ENCODE measurements at places on chromosomes 1 and 21.

DNA sequence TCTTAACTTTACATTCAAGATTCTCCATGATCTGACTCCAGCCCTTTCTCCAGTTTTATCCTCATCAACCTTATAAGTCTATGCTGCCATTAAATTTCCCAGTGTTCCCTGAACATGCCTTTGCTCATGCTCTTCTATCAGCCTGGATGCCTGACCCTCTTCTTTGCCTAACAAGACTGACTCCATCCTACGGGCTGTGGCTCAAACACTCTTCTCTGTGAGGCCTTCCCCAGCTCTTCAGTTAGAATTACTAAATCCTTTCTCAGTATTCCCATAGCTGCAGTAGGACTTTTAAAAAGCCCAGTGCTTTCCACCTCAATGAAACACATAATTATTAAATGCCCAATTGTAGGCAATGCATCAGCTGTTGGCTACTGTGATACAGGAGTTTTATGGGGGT, 76.5 kb upstream of the GNG12 start:
- DNase-seq = no peak

DNA sequence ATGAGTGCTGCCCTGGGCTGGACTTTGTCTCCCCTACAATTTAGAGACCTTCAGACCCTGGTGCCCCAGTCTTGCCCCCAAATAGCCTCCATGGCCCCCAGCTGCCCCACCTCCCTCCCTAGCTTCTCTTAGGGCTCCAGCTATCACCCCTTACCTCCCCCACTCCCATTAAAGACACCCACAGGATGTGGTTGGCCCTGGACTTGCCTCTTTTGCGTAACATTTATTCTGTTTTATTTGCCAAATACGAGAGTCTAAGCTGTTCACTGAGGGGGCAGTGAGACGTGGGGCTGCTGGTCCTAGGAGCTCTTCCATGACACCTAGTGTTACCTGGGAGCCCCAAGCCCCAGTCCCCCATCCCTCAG, 4.5 kb downstream of the ZC3H12A start:
- DNase-seq = no peak

GRCh38 chr21:29647353-29647781, 292.4 kb downstream of the GRIK1 start:
- DNase-seq = no peak

DNA sequence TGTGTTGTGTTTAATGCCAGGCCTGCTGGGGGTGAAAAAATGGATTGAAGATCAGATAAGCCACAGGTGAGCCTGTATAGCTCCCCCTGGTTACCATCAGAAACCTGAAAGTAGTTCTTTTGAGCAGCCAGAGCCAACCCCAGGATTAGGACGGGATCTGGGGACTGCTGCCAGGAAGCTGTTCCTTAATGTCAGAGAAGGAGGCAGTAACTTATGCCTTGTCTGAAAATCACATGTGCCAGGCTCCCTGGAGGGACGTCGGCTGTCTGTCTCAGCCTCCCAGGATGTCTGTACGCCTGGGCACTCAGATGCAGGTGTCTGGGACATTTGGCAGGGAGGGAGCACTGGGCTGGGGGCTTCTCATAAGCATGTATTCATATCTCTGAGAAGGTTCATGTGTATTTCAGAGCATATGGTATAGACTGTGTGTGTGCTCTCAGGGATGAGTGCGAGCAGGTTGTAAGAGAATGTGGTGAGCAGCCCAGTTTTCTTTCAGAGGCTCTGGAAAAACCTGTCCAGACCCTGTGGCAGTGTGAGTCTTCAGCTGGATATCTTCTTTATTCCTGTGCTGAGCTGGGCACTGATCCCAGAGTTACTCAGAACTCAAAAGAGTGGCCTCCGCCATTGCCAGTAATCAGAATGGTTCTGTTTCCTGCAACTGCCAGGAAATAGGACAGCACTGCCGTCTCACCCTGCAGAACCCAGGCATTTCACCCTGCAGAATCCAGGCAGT, 2.8 kb downstream of the FAM43B start:
- DNase-seq = no peak

DNA sequence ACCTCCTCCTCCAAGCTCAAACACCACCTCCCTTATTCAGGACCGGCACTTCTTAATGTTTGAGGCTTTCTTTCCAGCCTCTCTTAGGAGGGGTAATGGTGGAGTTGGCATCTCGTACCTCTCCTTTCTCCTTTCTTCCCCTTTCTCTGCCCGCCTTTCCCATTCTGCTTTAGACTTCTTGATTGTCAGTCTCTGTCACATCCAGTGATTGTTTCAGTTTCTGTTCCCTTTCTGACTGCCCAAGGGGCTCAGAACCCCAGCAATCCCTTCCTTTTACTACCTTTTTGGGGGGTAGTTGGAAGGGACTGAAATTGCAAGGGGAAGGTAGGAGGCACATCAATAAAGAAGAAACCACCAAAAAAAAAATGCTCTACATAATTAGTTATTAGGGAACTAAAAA, 5.6 kb downstream of the ELK4 start:
- DNase-seq = no peak

- DNase-seq = no peak
Observed at GRCh38 chr1:2255420-2256369, 27.6 kb downstream of the SKI start.

DNA sequence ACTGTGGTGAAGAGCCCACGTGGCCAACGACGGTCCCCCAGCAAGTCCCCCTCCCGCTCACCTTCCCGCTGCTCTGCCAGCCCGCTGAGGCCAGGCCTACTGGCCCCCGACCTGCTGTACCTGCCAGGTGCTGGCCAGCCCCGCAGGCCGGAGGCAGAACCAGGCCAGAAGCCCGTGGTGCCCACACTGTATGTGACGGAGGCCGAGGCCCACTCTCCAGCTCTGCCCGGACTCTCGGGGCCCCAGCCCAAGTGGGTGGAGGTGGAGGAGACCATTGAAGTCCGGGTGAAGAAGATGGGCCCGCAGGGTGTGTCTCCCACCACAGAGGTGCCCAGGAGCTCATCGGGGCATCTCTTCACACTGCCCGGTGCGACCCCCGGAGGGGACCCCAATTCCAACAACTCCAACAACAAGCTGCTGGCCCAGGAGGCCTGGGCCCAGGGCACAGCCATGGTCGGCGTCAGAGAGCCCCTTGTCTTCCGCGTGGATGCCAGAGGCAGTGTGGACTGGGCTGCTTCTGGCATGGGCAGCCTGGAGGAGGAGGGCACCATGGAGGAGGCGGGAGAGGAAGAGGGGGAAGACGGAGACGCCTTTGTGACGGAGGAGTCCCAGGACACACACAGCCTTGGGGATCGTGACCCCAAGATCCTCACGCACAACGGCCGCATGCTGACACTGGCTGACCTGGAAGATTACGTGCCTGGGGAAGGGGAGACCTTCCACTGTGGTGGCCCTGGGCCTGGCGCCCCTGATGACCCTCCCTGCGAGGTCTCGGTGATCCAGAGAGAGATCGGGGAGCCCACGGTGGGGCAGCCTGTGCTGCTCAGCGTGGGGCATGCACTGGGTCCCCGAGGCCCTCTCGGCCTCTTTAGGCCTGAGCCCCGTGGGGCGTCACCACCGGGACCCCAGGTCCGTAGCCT, 46.8 kb downstream of the TRIM11 start:
- no peak for DNase-seq

DNA sequence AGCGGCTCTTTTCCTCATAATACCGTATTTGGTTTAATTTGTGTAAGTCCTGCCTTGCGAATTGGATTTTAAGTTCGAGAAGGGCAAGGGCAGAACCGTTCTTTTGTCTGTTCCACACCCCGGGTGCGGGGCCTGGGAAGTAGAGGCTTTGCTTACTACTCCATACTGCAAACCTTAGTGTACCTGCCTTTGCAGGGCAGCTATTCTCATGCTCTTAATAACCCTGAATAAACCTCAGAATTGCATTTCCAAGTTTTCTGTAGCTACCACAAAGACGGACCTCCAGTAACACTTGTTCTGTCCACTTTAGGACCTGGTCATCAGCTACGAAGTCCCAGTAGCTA, 657 bp upstream of the HNRNPU start:
- DNase-seq = no peak

DNA sequence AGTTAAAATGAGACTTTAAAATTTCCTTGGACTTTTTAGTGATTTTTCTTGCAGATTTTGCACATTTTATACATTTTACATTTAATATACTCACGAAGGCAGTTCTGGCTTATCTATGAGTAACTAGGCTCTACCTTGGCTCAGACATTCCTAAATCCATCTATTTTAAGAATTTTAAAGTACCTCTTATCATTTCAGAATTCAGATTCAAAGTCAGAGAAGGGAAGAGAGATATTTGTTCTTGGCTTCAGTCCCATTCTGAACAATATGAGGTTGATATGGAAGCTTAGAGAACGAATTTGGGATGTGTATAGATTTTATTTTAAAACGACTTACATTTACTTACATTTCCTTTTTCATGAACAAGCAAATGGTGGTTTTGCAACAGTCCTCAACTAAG, 230.2 kb downstream of the LMO4 start:
- no peak for DNase-seq

- no peak for DNase-seq
Observed at GRCh38 chr1:26032656-26033357, 11.2 kb downstream of the EXTL1 start.

DNA sequence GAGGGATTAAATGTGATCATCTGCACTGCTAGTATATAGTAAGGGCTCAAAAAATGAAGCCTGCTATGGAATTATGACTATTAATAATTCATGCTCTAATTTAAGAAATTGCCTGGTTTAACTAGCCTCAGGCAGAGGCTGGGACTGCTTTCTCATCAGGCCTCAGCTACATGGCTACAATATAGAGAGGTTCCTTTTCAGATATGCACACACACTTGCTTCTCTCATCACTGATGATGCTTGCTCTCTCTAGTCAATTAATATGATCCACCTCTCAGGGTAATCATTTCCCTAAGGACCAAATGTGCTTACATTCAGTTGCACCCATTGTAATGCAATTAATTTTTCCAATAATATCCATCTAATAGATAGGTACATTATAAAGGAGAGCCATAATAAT, 324.9 kb upstream of the ST6GALNAC5 start:
- peak; percentile 14 for DNase-seq

DNA sequence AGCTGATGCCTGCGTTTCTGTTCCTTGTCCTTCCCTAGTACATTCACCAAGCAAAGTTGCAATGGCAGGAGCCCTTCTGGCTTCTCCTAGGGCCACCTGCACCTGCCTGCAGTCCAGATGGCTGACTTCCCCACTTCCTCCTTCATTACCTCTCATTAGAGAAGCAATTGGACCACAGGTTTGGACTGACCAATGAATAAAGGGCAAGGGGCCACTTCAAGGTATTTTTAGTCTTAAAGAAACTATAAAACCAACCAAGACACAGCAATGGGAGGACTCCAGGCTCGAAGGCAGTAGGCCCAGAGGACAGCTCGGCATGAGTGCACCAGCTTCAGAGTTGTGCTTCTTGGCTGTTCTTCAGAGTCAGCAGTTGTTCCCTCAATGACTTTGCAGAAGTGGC, 60.8 kb upstream of the ROR1 start:
- DNase-seq = no peak

DNA sequence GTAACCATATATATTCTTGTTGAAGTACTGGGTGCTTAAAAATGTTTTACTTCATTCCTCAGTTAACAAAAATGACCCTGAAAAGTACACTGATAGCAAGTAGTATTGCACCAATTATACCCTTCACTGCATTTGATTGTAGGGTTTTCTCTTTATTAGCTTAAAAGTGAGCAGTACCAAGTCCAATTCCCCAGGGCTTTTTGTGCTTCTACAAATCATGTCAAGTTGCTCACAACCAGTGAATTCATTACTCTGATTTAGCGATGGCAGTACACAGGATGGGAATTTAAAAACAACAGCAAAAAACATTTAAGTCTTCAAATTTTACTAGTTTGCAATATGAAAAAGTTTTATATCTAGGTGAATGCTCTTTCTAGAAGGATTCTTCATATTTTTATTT, 436.4 kb downstream of the PTBP2 start:
- no peak for DNase-seq

GRCh38 chr1:204431310-204432184, 19.9 kb upstream of the PPP1R15B start:
- peak; percentile 32 for DNase-seq

DNA sequence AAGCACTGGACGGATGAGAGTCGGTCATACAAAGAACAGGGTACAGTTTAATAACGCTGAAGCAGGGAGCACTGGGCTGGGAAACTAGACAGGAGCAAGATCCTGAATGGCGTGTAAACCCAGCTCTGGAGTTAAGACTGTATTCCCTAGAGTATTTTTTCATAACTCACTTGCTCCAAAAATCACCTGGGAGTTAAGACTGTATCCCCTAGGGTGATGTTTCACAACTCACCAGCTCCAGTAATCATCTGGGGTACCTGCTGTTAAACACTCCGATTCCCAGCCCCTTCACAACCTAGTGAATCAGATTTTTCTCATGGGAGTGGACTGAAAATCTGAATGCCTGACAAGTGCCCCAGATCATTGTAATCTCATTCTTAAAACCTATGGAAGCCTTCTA, 123.2 kb downstream of the MAB21L3 start:
- no peak for DNase-seq

DNA sequence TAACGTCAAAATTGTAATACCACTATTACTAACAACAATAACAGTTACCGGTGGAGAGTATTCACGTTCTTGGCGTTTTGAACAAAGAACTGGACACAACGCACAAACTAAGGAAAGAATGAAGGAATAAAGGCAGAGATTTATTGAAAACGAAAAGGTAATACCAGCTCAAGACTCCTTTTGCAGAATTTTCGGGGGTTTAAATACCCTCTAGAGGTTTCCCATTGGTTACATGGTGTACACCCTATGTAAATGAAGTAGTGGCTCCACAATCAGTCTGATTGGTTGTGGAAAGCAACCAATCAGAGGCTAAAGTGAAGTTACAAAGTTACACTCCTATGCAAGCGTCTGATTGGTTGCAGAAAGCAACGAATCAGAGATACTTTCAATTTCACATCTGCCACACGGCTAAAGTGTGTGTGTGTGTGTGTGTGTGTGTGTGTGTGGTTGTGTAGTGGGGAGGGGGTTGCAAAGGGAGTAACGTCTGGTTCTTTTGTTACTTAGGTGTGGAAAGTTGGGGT, 1.1 kb upstream of the GTF2B start:
- DNase-seq = no peak

GRCh38 chr1:175204330-175204729, 11.8 kb upstream of the KIAA0040 start:
- DNase-seq = no peak

DNA sequence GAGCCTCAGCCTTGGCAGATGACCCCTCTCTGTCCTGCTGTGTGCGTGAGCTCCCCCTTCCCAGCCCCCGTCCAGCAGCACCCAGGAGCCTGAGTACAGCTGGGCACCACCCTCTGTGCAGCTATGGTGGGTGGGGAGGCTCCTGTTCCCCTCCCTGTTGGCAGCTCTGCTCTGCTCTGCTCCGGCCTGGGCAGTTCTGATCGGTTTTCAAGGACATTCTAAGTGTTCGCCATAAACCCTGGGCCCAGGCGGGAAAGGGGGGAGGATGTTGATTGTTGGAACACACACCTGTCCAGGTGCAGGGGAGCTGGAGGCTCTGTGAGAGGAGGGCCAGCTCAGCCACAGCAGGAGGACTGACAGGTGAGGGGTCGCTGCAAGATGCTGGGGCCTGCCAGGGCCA, at the start of gene CLCNKB:
Gene CLCNKB (plus strand): TSS at position 262 of the 400 bp plus-strand sequence. CDS start 711 bp downstream, outside the sequence.
- no peak for DNase-seq

- no peak for DNase-seq
Observed at GRCh38 chr1:248817065-248817464, 8.7 kb downstream of the SH3BP5L start.

- no peak for DNase-seq
Observed at GRCh38 chr21:37562920-37563640, 196.5 kb downstream of the DYRK1A start.

- no peak for DNase-seq
Observed at GRCh38 chr1:98003442-98003841, 82.6 kb upstream of the DPYD start.

- no peak for DNase-seq
Observed at GRCh38 chr1:214662223-214662785, 59.3 kb downstream of the CENPF start.
